NCI-H748 treated with DMSO at 0.1 percent for 48 hours (cell line): ENCODE measurements at places on chromosomes 6 and 20.

- DNase-seq = no peak
Measured at GRCh38 chr6:109295109-109295773, 87.0 kb downstream of the CD164 start.

- DNase-seq = no peak
Measured at GRCh38 chr20:11281240-11281639, 607.4 kb upstream of the JAG1 start.

DNA sequence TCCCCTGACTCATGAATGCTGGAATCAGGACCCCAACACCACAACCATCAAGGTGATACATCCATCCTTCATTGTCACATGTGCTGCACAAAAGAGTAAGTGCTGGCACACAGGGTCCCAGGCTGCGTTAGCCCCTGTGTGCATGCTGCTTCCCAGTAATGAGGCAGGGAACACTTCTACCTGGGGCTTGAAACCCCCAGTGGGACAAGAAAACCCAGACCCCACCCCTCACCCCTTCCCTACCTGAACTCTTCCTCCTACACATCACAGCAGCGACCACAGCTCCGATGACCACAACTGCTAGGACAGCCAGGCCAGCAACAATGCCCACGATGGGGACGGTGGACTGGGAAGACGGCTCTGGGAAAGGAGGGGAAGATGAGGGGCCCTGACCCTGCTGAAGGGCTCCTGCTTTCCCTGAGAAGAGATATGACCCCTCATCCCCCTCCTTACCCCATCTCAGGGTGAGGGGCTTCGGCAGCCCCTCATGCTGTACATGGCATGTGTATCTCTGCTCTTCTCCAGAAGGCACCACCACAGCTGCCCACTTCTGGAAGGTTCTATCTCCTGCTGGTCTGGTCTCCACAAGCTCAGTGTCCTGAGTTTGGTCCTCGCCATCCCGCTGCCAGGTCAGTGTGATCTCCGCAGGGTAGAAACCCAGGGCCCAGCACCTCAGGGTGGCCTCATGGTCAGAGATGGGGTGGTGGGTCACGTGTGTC, 2.0 kb downstream of the HLA-B start:
- no peak for DNase-seq

GRCh38 chr6:387293-387741, 4.2 kb upstream of the IRF4 start:
- DNase-seq = no peak

DNA sequence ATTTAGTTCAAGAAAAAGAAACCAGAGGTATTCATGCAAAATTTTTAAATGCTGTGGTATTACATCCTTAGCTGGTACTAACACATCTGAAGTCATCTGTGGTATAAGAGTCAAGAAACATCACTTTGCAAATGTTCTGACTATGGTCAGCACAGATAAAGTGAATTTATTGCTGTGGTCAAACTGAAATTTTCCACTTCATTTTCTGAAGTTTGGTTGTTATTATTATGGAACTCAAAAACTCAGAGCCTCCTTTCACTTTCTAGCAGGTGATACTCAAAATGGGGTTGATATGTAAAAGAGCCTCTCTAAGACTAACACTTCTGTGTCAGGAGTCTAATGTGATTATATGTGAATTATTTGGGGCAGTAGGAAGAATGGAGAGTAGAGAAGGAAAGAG, 257.8 kb downstream of the RNGTT start:
- no peak for DNase-seq
